Mesothelial cell of epicardium (in vitro differentiated cells): ENCODE measurements at places on chromosomes 4 and X. TPM values are rescaled to one million over a fixed set of nuclear protein-coding genes. Genes with fewer than 3 reads are reported as not detected.
A peak's percentile ranks its signal among the peaks of the same experiment; 100 is the strongest.

HHIP gene
- 3.5 to 4.0 TPM (median 3.5 TPM) in 3 replicates for total RNA-seq

GRCh38 chrX:8749697-8750096 lies 17.8 kb upstream of the ANOS1 start:
- DNase-seq, result no peak

GRCh38 chrX:30308263-30309138 lies 689 bp downstream of the NR0B1 start:
- DNase-seq, result peak; percentile 47

DNA sequence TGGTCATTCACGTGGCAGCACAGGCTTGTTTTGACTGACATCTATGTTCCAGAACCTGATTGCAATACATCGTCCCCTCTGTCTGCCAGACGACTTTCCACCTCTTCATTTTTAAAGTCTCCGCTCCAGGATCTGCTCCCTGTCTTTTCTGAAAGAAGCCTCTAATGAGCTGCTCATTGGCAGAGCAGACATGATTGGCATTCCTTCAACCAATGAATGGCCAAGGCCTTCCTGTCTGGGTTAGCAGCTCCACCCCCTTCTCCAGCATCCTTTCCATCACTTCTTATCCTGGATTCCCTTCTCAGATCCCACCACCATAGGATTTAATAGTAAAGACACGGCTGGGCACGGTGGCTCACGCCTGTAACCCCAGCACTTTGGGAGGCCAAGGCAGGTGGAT lies 202.7 kb upstream of the KLF3 start:
- DNase-seq, result no peak

RPS6KA6 gene
- total RNA-seq, result 11.7 to 13.6 TPM (median 12.4 TPM) in 3 replicates
